Mesenteric fat pad (tissue), 1 donor: ENCODE measurements at places on chromosomes 6 and 20. TPM values are rescaled to one million over a fixed set of nuclear protein-coding genes. Genes with fewer than 3 reads are reported as not detected.

TSHZ2 gene
- total RNA-seq, result 60.5 TPM

BTNL2 gene
- total RNA-seq, result not detected

TAB2 gene
- 58.3 TPM for total RNA-seq

XKR7 gene
- total RNA-seq, result not detected

BPI gene
- not detected for total RNA-seq

MMP24 gene
- total RNA-seq, result 0.35 TPM
